Ascending aorta (tissue), 2 donors: ENCODE measurements at places on chromosomes 3 and 15. TPM values are rescaled to one million over a fixed set of nuclear protein-coding genes. Genes with fewer than 3 reads are reported as not detected.
A peak's percentile ranks its signal among the peaks of the same experiment; 100 is the strongest.

DNA sequence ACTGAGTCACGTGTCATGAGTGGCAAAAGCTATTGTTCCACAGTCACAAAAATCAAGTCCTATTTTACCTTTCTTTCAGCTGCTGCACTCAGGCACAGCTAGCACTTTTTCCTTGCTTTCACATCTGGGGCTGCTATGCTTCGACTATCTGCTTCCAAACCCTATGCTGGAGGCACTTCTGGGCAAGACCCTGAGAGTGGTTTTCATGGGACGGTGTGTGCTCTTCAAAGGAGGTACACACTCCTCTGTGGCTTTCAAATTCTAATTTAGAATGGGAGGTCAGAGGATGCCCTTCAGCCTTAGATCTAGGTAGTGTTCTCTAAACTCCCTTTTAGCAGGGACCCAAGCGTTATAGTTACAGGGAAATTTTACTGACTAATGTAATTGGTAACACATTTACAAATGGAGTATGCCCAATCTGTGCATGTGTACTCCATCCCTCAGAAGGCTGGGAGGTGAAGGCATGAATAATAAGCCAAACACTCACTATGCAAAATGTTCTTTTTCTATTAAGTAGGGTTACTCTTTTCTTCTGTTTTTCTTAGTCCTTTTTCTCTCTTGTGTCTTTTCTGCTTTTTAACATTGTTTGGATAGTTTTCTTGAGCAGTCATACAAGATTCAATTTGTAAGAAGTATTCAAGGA is 188.3 kb downstream of the LSAMP start:
- DNase-seq, result no peak

DNA sequence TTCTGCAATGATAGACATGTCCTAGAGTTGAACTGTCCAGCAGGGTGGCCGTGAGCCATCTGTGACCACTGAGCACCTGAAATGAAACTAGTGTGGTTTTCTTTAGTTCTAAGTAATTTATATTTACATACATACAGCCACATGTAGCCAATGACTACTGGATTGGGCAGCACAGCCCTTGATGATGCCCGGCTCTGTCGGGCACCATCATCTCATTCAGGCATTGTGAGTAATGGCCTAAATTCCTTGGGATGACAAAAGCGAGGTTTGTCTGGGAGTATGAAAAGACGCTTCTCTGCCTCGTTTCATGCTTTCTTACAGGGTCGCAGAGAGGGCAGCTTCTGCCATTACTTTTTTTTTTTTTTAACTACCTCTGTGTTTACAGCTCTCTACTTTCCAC is 251.9 kb upstream of the HES1 start:
- no peak for DNase-seq

DNA sequence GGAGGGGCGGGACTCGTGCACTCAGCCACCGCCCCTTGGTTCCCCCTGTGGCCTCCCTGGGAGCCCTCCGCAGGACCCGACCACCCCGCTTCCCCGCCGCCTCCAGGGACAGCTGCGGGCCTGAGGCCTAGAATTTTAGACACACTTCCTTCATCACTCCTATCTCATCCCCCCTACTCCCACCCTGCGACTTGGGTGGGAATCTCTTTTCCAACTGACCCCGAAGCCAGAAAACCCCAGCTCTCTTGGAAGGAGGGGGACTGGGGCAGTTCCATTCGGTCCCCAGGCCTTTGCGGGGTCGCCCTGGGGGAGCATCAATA is 289 bp upstream of the TFDP2 start:
- no peak for DNase-seq

- DNase-seq, result no peak
These were observed 30.9 kb upstream of the MRPS22 start for GRCh38 chr3:139312959-139313358.

- peak; percentile 24 for DNase-seq
These were observed 182.0 kb upstream of the RGMA start for GRCh38 chr15:93270937-93271467.

DNA sequence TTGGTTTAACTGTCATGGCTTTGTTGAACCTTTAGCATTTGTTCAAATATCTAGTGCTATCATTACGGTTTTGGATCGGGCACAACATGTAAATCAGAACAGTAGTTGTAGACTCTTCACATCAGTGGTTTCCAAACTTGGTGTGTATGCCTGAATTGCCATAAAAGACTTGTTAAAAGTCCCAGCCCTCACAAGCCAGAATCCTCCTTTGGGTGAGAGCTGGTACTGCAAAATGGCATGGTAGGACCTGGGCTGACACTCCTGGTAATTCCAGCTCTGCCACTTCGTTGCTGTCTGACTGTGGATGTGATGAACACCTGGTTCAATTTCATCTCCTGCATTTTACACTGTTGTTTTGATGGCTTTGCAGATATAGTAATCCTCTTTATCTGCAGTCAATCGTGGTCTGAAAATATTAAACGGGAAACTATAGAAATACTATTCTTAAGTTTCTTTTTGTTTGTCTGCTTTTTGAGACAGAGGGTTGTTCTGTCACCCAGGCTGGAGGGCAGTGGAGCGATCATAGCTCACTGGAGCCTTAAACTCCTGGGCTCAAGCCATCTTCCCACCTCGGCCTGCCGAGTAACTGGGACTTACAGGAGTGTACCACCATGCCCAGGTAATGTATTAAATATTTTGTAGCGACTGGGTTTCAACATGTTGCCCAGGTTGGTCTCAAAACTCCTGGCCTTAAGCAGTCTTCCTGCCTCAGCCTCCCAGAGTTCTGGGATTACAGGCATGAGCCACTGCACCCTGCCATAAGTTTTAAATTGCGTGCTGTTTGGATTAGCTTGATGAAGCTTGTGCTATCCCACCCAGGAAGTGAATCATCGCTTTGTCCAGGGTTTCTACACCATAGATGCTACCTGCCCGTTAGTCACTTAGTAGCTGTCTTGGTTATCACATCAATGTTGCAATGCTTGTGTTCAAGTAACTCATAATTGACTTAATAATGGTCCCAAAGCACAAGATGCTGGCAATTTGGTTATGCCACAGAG is 61.6 kb downstream of the RAB7A start:
- DNase-seq, result no peak

- DNase-seq, result no peak
These were observed 82.0 kb downstream of the REC114 start for GRCh38 chr15:73524919-73525318.

GRCh38 chr3:44339181-44340057 is 853 bp downstream of the TCAIM start:
- no peak for DNase-seq

- DNase-seq, result no peak
These were observed 81.4 kb downstream of the IL1RAP start for GRCh38 chr3:190595179-190595795.

CPNE4 gene
- total RNA-seq, result not detected

COL8A1 gene
- 459 TPM for total RNA-seq

GOLGA6D gene
- total RNA-seq, result not detected

ACKR4 gene
- total RNA-seq, result 12.8 TPM

RHO gene
- total RNA-seq, result not detected

SLC2A2 gene
- total RNA-seq, result not detected
